GM12864 (cell line): ENCODE measurements at places on chromosomes 11 and 22.

DNA sequence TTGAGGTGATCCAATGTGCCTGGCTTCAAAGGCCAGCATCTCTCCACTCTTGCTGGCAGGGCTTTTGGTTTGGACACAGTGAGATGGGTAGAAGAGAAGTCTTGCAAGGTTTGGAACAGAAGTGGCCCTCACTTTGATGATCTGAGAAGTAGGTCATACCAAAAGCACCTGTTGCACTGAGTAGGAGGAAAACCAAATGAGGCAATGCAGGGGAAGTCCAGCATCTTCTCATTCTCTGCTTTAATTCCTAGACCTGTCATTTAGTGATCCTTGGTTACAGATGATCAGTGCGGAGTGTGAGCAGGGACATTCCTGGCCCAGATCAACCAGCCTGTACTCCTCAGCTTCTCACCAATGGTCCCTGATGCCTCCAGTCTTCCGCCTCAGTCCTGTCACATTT, 990.5 kb downstream of the OPCML start:
- no peak for DNase-seq

DNA sequence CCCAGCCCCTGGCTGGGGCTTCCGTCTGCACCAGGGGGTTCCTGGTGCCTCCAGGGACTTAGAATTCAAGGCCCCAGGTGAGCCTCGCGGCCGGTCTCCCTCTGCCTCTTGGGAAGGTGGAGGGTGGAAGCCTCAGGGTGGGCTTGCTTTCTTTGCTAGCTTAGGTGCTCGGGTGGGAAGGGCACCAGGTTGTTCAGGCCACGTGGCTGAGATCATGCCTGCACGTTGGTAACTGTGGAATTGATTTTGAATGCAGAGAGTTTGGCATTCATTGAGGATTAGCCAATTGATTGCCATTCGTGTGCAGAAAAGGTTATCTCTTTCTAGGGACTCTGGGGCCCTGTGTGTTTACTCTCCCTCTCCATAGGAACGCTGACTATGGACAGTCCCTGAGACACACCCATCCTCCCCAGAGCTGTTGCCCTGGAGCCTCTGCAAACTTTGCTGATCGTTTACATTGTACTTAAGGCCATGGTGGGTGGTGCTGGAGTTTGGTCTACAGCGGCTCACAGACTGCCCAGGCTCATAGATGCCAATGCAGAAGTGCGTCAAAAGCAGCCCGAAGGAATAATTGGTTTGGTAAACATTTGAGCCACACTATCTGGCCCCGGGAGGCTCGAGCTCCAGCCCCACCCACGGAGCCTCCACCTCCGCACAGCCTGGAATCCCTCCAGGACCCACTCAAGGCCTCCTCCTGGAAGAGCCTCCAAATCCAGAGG, 1457.7 kb downstream of the BRD1 start:
- no peak for DNase-seq

- DNase-seq, result no peak
Measured at GRCh38 chr11:134607963-134608750, 196.1 kb upstream of the B3GAT1 start.

DNA sequence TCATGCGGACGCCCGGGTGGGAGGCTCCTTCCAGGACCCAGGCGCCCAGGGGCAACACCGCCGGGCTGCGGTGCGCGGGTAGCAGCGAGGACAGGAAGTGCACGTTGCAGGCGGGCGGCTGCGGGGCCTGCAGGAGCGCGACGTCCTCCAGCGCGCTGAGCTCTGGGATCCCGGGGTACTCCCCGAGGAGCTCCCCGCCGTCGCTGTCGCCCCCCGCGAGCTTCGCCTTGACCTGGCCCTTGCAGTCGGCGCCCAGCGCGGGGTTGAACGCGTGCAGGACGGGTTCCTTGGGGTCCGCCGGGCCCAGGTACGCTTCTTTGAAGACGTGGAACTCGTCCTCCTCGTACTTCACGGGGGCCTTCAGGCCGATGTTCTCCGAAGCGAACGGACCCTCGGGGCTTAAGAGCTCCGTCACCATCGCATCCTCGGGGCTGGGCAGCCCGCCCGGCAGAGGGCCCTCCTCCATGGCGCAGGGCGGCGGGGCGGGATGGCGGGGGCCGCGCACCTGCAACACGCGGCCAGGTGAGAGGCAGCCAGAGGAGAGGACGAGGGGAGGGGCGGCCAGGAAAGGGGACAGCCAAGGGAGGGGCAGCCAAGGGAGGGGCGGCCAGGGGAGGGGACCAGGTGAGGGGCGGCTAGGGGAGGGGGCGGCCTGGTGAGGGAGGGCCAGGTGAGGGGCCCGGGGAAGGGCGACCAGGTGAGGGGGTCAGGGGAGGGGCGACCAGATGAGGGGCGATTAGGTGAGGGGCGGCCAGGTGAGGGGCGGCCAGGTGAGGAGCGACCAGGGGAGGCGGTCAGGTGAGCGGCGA, 921 bp downstream of the TESMIN start:
- no peak for DNase-seq

- DNase-seq, result no peak
Measured at GRCh38 chr11:130006929-130007328, 4.3 kb upstream of the PRDM10 start.

DNA sequence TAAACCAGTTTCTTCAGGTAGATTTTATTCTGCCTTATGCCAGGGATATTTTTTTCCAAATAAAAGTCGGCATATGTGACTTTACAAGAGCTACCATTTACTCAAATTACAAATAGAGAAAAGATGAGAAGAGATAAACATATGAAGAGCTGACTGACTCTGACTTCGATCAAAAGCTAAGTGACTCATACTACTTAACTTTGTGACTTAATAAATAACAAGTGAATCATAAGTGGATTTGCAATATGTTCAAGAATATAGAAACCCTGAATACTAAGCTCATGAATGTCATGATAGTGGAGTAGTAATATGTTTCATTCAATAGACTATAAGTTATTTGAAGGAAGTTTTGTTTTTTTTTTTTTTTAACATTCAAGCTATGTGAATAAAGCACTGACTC, 130.5 kb upstream of the ANO3 start:
- no peak for DNase-seq

GRCh38 chr22:44718418-44718817, 16.4 kb downstream of the PRR5 start:
- DNase-seq, result no peak

- DNase-seq, result no peak
Measured at GRCh38 chr22:38467904-38468442, at the start of gene KDELR3. Gene KDELR3 (plus strand): TSS chr22:38468096. CDS start chr22:38468234, 138 bp downstream.

DNA sequence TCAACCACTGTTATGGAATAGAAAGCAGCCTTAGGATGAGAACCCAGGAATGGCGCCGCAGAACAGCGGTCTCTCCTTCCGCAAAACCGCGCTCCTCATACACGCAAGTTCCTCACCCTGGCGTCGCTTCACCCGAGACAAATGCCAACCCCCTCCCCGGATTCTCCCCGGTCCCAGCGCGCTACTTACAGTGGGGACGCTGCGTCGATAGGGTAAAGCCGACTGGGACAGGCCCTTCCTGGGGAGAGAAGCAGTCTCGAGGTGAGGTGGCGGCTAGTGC, 287 bp downstream of the RPS13 start:
- DNase-seq, result no peak

DNA sequence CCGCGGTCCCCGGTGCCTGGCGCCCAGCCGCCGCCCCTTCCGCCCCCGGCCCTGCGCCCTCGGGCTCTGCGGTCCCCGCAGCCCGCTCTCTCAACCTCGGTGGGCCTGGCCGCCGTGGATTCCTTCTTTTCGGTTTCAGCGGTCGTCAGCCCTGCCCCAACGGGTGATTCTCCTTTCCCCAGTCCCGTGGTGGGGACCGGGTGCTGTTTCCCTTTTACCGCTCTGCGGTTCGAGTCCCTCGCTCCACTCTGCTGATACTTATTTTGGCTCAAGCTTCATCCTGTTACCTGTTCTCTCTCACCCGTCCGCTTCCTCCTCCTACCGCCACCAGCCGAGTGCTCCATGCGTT, 494 bp downstream of the ZDHHC5 start:
- no peak for DNase-seq

- DNase-seq, result no peak
Measured at GRCh38 chr11:99275521-99275920, 254.8 kb downstream of the CNTN5 start.

GRCh38 chr11:63683133-63683991, 2.1 kb downstream of the RTN3 start:
- no peak for DNase-seq

GRCh38 chr11:75740681-75741080, 23.0 kb downstream of the MOGAT2 start:
- DNase-seq, result no peak

- DNase-seq, result no peak
Measured at GRCh38 chr11:92765082-92765840, 204.2 kb upstream of the MTNR1B start.

- DNase-seq, result no peak
Measured at GRCh38 chr22:30885001-30885366, 83.6 kb downstream of the MORC2 start.

DNA sequence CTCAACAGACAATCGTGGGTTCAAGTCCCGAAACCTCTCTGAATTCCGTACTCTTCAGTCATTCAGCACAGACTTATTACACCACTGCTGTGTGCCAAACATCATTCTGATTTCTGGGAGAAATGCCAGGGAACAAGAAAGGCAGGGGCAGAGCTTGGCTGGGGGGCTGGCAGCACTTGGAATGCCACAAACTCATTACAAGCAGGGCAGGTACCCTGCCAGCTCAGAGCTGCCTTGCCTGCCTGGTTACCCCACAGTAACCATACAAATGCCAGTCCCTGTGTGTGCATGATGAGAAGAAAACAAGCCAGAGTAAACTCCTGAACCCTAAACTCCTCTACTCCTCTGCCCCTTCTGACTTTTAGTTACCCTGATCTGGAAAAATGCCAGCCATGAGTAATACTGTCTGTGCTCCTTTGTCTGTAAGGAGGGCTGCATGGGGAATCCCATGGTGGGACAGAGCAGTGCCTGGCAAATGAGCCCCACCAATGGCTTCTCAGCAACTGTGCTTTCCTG, 6.9 kb upstream of the RAD9A start:
- DNase-seq, result no peak

DNA sequence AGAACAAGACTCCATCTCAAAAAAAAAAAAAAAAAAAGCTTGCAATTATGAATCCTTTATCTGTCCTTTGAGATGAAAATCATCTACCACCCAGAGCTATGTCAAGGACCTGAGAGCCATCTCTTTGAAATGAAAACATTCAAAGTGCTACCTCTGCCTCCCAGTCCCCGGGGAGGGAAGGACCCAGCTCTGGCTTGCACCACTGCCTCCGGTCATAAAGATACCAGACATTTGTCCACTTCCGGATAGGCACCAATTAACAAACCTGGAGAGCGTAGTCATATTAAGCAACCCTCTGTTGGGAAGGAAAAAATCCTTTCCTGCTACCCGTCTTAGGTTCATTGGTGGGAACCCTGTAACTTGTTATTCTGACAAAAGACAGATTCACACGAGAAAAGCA, 98.6 kb downstream of the ARHGAP8 start:
- DNase-seq, result no peak

DNA sequence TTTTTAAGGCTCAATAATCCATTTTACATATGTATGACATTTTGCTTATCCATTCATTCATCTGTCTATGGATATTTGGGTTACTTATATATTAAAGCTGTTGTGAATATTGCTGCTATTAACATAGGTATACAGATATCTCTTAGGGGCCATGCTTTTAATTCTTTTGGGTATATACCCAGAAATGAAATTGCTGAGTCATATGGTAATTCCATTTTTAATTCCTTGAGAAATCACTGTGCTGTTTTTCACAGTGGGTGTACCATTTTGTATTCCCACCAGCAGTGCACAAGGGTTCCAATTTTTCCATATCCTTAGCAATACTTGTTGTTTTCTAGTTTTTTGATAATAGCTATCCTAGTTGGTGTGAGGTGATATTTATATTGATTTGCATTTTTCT, 19.0 kb downstream of the PRMT3 start:
- no peak for DNase-seq

- DNase-seq, result peak; percentile 61
Measured at GRCh38 chr11:71418643-71419042, 29.6 kb downstream of the DHCR7 start.

DNA sequence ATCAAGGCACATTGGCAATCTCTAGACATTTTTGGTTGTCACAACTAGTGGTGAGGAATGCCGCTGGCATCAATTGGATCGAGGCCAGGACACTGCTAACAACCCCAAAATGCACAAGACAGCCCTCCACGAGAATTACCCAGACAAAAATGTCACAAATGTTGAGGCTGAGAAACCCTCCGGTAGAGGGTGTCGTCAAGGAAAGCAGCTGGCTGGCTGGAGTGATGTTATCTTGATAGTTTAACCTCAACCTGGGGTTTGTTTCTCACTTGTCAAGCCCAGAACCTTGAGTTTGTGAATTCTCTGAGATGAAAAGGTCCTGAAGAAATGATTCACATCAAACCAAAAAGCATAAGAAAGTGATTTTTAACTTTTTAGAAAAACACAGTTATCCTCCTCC, 21.1 kb upstream of the TMPRSS13 start:
- DNase-seq, result no peak

GRCh38 chr11:109783840-109784239, 309.4 kb upstream of the ZC3H12C start:
- DNase-seq, result peak; percentile 29

DNA sequence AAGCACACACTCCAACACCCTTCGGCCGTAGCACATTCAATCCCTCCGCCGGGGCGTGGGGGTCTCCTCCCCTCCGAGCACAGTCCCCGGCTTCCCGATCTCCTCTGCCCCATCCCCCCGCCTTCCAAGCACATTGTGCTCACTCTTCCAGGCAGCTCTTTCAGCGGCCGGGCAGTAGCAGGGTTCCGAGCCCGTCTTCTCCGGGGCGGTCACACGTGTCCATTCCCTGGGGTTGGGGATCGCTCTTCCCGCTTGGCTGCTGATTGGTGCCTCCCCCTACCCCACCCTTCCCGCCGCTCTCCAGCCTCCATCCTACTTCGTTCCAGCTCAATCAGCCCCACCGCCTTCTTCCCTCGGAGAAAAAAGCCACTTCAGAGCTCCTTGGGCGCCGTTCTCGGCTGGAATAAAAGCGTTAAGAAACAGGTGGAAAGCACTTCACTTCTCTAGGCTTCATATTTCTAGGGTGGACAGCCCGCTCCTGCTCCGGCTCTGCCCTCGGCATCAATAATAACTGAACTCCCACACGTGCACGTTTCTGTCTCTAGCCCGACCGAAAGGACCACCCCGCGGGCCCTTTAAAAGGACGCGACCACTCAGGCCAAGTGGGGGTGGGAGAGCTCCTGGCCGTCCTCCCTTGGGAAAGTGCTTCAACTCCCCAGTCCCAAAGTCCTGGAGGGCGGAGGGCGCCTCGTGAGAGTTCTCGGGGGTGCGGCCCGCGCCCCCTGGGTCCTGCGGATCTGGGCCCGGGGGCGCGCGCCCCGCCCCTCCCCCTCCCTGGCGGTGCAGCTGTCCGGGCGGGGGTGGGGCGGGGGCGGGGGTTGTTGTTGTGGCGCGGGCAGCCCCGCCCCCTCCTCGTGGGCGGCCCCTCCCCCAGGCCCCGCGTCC, 464 bp upstream of the CECR2 start:
- no peak for DNase-seq

GRCh38 chr11:15829312-15829711, 527.0 kb downstream of the SOX6 start:
- DNase-seq, result no peak
